ENCODE measurements at places on chromosomes 6 and 20.

- no peak for DNase-seq
- no peaks in the 10 kb centered on the region for H3K36me3 ChIP-seq
- H3K27ac ChIP-seq = no peak overlapping the region
- H3K4me3 ChIP-seq = no peak overlapping the region
- H3K4me1 ChIP-seq = no peaks in the 10 kb centered on the region
Observed at GRCh38 chr20:26167499-26167898, 470.8 kb upstream of the ZNF337 start.

GRCh38 chr6:23775127-23775526, 350.9 kb upstream of the NRSN1 start:
- H3K4me1 ChIP-seq = no peaks in the 10 kb centered on the region
- no peak for DNase-seq
- no peak overlapping the region for H3K27ac ChIP-seq
- no peaks in the 10 kb centered on the region for H3K36me3 ChIP-seq
- H3K27me3 ChIP-seq = no peaks in the 10 kb centered on the region

DNA sequence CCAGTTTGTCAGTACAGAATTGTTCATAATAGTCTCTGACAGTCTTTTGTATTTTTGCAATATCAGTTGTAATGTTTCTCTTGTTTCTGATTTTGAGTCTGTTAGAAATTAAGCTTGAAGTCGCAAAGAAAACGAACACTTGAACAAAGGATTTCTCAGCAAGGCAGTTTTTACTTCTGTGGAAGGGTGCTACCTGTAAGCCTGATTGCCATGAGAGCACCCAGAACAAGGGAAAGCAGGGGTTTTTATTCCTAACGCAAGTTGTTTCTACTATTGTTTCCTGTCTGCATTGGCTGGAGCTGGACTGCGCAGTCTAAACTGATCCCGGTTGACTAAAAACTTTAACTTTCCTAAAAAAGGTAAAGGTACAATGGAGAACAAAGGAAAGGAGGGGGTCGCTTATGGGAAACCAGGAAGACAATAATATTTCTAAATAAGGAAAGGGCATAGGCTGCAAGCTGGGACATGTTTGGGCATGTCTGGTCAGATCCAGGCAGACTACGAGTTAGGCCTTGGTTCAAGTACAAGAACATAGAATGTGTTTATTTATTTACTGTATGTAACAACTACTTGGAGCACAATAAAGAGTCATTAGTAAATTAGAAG, 28.5 kb downstream of the HLA-B start:
- no peaks in the 10 kb centered on the region for H3K27me3 ChIP-seq
- H3K4me3 ChIP-seq = no peak overlapping the region
- no peaks in the 10 kb centered on the region for H3K4me1 ChIP-seq
- no peak for DNase-seq

DNA sequence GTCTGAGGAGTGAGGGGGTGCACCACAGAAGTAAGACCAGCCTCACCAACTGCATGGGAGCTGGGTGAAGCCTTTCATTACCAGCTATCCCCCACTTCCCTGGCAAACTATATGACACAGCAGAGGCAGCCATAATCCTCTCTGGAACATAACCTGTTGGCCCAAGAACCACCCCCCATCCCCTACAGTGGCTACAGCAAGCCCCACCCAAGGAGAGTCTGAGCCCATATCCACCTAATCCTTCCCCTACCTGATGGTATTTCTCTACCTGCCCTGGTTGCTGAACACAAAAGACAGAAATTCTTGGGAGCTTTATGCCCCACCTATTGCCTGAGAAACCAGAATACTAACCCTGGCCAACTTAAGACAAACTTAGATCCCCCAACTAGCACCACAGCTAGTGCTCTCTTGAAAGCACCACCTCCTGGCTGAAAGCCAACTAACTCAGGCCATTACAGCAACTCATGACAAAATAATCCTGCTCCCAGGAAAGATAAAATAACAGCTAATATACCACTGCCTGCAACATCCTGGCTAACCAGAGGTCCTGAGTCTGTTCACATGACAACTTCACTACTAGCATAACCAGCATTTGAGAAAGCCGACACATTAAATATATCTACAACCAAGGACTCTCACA, 11.2 kb downstream of the RNGTT start:
- no peaks in the 10 kb centered on the region for H3K36me3 ChIP-seq
- DNase-seq = no peak
- H3K27ac ChIP-seq = no peak overlapping the region
- H3K4me1 ChIP-seq = no peaks in the 10 kb centered on the region
- no peaks in the 10 kb centered on the region for H3K27me3 ChIP-seq

GRCh38 chr20:63344616-63345327, 16.4 kb downstream of the CHRNA4 start:
- H3K27me3 ChIP-seq = peaks cover 58% of the 10 kb centered on the region
- no peaks in the 10 kb centered on the region for H3K4me1 ChIP-seq
- H3K27ac ChIP-seq = no peak overlapping the region
- H3K4me3 ChIP-seq = no peak overlapping the region

DNA sequence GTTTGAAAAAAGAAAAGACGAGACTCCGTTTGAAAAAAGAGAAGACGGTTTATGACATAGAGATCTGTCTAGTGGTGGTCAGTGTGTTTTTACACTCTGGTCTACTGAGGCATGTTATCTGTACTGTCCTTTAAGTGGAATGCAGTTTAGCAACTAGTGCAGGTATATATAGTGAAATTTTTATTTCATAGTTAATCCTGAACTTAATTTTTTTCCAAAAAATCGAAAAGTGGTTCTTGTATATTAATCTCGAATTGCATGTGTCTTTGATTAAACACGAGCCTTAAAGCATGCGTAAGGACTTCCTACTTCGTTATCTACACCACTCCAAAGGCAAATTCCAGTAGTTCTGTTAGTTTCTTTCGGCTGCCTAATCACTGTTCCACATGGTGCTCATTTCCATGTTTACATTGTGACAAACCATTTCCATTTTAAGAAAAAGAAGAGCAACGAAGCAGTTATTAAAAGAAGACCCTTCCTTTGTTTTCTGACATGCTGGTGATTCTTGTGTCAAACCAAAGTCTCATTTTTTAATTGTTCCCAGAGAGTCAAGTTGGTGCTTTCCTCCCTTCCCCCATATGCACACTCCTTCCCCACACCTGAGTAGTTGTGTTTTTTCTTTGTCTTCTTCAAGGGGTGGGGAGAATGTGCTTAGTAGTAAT, 2.3 kb downstream of the SNX9 start:
- DNase-seq = no peak
- no peak overlapping the region for H3K27ac ChIP-seq
- no peak overlapping the region for H3K4me3 ChIP-seq
- no peaks in the 10 kb centered on the region for H3K27me3 ChIP-seq
- no peaks in the 10 kb centered on the region for H3K4me1 ChIP-seq

GRCh38 chr20:5890773-5891441, 59.4 kb downstream of the TRMT6 start:
- H3K4me3 ChIP-seq = no peak overlapping the region
- no peaks in the 10 kb centered on the region for H3K36me3 ChIP-seq

DNA sequence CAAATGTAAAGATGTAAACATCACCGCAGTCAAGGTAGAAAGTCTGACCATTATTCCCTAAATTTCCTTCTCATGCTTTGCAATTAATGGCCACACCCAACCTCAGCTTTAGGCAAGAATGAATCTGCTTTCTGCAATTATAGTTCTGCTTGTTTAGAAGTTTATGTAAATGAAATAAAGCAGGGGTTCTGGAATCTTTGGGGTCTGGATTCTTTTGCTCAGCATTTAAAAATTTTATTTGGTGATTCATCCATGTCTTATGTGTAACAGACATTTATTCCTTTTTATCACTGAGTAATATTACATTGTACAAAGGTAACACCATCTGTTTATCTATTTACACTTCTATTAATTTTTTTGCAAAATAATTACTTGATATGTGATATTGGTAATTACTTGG, 613.6 kb downstream of the UTRN start:
- no peak overlapping the region for H3K27ac ChIP-seq
- no peaks in the 10 kb centered on the region for H3K4me1 ChIP-seq
- DNase-seq = no peak
- no peaks in the 10 kb centered on the region for H3K27me3 ChIP-seq
- no peaks in the 10 kb centered on the region for H3K36me3 ChIP-seq
